Transverse colon (tissue), 4 donors: ENCODE measurements at places on chromosomes 4 and X. TPM values are rescaled to one million over a fixed set of nuclear protein-coding genes. Genes with fewer than 3 reads are reported as not detected.

- no peaks in the 10 kb centered on the region for H3K27me3 ChIP-seq
- H3K4me1 ChIP-seq = no peaks in the 10 kb centered on the region
- H3K27ac ChIP-seq = no peak overlapping the region
- no peaks in the 10 kb centered on the region for H3K36me3 ChIP-seq
Measured at GRCh38 chr4:30460818-30461217, 259.4 kb upstream of the PCDH7 start.

DNA sequence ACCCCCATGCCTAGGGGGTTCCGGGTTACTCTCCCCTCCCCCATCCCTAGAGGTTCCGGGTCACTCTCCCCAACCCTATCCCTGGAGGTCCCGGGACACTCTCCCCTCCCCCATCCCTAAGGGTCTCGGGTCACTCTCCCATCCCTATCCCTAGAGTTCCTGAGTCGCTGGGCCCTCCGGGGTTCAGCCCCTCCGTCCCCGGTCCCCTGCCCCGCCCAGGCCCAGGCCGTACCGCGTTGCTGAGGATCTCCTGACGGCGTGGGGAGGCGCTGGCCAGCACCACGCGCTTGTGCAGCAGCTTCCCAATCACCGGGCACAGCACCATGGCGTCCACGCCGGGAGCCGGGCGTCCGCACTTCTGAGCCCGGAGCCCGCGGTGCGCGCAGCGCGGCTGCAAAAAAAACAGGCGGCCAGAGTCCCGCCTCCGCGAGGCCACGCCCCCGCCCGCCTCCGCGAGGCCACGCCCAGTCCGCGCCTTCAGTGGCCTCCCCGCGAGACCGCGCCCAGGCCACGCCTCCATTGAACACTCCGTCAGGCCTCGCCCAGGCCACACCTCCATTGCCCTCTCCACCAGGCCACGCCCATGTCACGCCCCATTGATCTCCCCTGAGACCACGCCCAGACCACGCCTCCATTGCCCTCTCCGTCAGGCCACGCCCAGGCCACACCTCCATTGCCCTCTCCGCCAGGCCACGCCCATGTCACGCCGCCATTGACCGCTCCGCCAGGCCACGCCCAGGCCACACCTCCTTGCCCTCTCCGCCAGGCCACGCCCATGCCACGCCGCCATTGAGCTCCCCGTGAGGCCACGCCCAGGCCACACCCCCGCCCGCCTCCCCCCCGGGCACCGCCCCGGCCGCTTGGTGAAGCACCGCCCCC is at the start of gene ASMTL:
Gene ASMTL (minus strand): TSS at position 394 of the 879 bp plus-strand sequence. CDS start 69 bp downstream, at position 325.
- DNase-seq = peak; percentile 100
- peak within 1 kb of the TSS; percentile 77 for H3K4me3 ChIP-seq
- H3K27me3 ChIP-seq = no peaks in the 10 kb centered on the region

DNA sequence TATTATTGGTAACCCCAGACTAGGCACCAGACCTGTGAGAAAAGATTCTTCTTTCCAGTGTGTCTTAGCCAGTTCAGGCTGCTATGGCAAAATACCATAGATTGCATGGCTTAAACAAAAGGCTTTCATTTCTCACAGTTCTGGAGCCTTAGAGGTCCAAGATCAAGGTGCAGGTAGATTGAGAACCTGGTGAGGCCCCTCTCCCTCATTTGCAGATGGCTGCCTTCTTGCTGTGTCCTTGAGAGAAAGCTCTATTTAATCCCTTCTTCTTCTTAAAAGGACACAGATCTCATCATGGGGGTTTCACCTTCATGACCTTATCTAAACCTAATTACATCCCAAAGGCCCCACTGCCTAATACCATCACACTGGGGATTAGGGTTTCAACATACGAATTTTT is 3.5 kb upstream of the PDLIM3 start:
- no peak overlapping the region for H3K4me3 ChIP-seq
- H3K27ac ChIP-seq = no peak overlapping the region
- no peaks in the 10 kb centered on the region for H3K36me3 ChIP-seq

PPP2R2C gene
- total RNA-seq = 8.8 TPM
